ENCODE measurements at places on chromosomes 12 and 14.
A peak's percentile ranks its signal among the peaks of the same experiment; 100 is the strongest.

DNA sequence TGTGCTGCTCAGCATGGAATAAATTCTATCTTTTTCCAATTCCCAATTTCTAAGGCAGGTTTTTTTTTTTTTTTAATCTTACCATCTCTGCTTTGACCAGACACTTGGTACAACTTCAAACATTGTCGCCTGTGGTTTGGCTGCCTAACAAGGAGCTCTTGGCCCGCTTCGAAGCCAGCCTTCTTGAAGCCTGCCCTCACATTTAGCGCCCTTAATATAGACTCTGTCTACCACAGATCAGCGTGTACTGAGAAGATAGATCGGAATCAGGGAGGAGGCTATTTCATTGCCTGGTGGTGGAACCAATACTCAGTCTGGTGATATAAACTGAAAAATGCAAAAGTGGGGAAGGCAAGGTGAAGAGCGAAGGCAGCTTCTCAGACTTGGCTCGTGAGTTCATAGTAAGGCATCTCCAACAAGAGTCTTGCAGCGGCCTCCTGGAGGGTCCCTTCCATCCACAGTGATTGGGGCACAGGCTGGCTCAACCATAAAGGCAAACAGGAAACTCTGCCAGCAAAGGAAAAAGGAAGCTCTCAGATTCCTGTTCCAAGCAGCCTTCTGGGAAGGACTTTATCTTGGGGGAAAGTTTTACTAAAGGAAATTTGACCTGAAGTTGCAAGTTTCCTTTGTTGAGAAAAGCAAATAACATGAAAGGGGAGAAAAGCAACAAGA is 103.2 kb upstream of the BCL2L14 start:
- DNase-seq = no peak

GRCh38 chr14:79724934-79725717 is 486.2 kb downstream of the DIO2 start:
- DNase-seq = no peak

DNA sequence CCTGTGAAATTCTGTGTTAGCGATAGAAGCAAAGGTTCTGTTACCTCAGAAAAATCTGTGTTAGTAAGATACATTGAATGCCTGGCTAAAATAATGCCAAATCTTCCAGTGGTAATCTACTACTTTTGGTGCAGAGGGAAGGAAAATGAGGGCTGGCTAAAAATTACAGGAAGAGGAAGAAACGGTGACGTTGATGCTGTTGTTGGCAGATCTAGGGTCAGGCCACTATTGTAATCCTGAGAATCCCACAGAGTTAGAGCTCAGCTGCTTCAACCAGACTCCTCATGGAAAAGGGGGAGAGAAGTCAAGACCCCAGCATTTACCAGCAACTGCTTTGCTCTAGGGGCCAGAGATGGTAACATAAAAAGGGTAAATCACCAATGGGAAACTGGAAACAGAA is 145.1 kb downstream of the PPM1H start:
- DNase-seq = no peak

DNA sequence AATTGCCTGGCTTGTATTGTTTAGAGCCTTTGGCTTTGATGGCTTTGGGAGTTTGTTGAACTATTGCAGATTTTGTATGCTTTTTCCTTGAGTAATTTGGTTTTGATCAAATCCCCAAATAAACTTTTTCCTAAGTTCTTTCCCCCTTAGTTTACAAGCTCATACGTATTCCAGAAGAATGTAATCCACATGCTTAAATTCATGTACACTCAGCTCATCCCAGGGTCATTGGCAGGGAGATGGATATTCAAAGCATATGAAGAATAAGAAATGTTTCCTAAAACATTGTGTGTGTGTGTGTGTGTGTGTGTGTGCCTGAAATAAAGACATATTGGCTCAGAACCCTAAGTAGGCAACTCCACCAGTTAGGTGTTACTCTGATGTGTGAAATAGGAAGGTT is 89.4 kb downstream of the TMEM30B start:
- DNase-seq = no peak

GRCh38 chr12:50039151-50039835 is 14.0 kb upstream of the RACGAP1 start:
- DNase-seq = peak; percentile 45

GRCh38 chr12:46383654-46384450 is 11.3 kb upstream of the SLC38A2 start:
- DNase-seq = peak; percentile 27

DNA sequence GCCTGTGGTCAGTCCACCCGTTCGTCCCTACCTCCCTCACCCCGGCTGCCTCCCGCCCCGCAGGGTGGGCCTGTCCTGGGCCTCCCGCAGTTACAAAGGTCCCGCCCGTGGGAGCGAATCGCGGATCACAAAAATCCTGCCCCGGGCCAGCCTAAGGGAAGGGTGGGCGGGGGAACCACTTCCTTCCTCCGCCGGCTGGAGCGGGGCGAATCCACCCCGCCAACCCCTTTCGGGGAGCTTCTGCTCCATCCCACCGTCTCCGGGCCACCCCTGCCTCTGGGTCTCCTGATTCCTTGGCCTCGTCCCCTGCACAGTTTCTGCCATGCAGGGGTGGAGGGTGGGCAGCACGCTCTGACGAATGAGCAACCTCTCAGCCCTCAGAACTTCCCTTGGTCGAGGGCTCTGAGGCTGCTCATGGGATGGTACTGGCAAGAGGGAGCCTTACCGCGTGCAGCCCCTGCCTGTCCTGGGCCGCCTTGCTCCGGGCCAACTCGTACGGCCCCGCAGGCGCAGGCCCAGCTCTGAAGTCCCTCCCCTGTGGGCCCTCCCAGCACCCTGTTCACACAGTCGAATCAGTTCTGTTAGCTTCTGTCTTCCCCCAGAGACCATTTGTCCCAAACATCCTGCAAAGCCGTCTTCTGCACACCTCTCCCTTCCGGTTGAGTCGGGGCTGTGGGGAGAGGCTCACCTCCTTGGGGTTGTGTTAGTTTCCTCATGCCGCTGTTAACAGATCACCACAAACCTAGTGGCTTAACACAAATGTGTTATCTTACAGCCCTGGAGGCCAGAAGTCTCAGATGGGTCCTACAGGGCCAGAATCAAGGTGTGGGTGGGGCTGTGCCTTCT is 589 bp upstream of the HVCN1 start:
- DNase-seq = no peak

DNA sequence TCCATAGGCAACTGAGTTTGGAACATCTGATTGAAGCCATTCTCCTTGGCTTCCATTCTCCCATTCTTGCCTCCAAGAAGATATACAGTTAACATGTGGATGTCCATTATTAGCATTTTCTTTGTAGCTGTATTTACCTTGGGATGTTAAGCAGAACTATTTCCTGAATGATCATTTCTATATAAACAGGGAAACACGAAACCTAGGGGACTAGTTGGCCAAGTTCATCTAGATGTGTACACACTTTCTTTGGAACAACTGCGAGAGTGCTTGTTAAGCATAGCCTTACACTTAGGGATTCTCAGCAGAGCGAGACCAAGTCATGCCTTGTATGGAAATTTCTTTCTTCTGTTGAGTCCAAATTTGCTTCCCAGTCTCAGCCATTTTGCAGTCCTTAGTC is 42.1 kb downstream of the DRAM1 start:
- no peak for DNase-seq

DNA sequence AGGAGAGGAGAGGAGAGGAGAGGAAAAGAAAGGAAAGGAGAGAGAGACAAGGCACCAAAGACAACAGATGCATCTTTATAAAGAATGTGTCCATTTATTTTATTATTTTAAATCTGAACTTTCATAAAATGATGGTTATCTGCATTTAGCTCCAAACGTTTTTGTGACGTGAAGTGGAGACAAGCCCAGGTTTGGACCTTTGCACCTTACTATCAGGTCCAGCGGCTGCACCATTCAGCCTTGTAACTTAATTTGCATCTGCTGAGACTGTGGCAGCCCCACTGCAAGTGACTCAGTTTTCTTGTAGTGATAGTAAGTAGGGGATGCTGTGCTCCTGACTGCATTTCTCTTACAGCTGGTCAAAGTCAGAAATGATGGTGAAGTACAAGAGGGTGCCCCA is 130.7 kb downstream of the NTF3 start:
- no peak for DNase-seq

DNA sequence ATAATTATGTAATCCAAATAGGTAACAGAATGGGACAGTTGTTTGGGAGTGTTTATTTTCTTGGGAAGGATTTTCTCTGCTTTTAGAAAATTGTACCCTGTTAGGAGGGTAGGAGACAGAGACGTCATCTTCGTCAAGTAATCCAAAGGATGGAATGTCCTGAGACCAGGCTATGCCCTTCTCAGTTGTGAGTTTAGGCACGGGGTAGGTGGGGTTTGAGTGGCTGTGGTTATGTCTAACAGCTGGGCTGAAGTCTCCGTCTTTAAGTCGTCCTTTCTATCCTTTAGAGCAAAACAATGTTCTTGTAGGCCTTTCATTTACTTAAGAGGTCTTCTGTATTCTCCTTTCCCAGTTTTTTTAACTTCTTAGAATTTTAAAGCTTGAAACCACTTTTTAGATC is 5.7 kb downstream of the SOCS2 start:
- DNase-seq = no peak

- peak; percentile 80 for DNase-seq
These were observed 823 bp upstream of the SMARCC2 start for GRCh38 chr12:56189918-56190694.

GRCh38 chr12:132324841-132325732 is 4.3 kb downstream of the GALNT9 start:
- no peak for DNase-seq

DNA sequence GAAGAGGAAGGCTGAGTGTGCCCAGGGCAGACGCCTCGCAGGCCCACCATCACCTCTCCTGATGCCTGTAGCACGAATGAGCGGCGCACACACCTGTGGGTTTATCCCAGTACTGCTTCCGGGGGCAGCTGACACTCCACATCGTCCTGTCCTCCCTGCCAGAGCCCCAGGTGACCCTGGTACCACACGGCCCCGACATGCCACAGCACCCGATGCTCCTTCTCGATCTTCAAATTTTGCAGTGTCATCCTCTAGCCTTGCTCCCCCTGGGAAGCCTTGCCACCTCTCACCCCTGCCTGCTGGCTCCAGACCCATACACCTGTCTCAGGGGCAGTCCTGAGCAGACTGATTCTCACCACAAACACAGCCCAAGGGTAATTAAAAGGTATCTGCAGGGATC is 40.6 kb downstream of the ANO2 start:
- no peak for DNase-seq

- no peak for DNase-seq
These were observed 386.8 kb downstream of the BCAT1 start for GRCh38 chr12:24561882-24562770.

GRCh38 chr12:27020761-27021160 is 1.6 kb upstream of the MED21 start:
- no peak for DNase-seq

GRCh38 chr12:70248876-70249275 is 5.6 kb downstream of the CNOT2 start:
- DNase-seq = no peak

GRCh38 chr12:82698708-82699564 is 12.2 kb downstream of the TMTC2 start:
- DNase-seq = no peak

Data from NCI-H2171 (cell line).